KG1 (cell line): ENCODE measurements at places on chromosomes 5 and 9.

- no peak for DNase-seq
Observed at GRCh38 chr5:74063821-74064220, 437.8 kb downstream of the ARHGEF28 start.

DNA sequence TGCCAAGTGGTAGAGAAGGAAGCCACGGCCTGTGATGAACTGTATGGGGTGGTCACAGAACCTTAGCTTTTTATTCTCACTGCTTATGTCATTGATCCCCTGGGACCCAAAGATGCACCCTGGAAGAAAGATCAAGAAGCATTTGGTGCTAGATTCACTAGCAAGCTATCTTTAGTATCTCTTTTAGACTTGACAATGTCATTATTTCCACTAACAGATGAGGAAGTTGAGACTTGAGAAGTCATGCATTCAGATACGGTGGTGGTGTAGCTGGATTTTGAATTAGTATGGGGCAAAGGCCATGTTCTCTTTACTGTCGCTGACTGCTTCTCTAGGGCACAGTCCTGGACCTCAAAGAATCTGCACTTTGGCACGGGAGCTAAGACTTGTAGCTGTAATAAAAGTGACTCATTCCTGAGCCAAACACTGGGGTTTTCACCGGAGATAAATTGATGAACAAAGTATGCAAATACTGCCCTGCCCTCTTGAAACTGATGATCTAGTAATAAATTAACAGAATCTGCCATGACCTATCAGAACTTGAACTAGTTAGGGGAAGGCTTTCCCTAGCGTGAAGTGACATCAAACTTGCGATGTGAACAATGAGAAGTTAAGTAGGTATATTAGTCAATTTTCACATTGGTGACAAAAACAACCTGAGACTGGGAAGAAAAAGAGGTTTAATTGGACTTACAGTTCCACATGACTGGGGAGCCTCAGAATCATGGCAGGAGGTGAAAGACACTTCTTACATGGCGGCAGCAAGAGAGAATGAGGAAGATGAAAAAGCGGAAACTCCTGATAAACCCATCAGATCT, 5.4 kb downstream of the GDA start:
- DNase-seq, result no peak

- no peak for DNase-seq
Observed at GRCh38 chr9:109883623-109884022, 103.6 kb downstream of the PALM2AKAP2 start.

- no peak for DNase-seq
Observed at GRCh38 chr5:134227259-134227658, 1.4 kb upstream of the PPP2CA start.

DNA sequence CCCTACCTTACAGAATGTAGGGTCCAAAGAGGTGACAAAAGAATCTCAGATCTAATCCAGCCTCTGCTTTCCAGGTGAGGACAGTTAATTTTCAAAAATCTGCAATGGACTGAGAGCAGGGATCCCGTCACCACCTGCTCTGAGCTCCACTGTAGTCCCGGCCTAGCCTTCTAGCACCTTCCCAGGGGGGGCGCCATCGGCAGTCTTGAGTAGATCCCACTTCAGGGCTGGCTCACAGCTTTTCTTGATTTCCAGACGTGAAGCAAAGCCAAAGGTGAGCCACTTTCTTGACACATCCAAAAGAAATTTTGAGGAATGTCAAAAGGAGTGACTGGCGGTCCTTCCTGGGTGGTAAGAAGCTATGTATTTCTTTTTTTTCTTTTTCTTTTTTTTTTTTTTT, 114.1 kb downstream of the SYK start:
- no peak for DNase-seq

DNA sequence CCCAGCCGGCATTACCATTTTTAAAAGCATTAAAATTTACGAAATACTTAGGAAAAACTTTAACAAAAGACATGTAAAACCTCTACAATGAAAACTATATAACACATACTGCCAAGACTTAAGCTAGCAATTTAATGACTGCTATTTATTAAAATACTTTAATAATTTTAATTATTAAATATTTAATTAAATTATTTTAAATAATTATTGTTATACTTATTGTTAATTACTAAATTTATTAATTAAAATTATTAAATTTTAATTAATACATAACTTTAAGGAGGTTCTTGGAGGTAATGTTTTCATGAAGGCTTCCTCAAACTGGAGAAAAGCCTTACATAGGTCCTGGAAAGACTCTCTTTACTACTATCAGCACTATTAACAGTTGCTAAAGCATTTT, 47.5 kb downstream of the C5orf22 start:
- DNase-seq, result no peak

- no peak for DNase-seq
Observed at GRCh38 chr5:33595303-33595702, 154.5 kb downstream of the TARS1 start.

DNA sequence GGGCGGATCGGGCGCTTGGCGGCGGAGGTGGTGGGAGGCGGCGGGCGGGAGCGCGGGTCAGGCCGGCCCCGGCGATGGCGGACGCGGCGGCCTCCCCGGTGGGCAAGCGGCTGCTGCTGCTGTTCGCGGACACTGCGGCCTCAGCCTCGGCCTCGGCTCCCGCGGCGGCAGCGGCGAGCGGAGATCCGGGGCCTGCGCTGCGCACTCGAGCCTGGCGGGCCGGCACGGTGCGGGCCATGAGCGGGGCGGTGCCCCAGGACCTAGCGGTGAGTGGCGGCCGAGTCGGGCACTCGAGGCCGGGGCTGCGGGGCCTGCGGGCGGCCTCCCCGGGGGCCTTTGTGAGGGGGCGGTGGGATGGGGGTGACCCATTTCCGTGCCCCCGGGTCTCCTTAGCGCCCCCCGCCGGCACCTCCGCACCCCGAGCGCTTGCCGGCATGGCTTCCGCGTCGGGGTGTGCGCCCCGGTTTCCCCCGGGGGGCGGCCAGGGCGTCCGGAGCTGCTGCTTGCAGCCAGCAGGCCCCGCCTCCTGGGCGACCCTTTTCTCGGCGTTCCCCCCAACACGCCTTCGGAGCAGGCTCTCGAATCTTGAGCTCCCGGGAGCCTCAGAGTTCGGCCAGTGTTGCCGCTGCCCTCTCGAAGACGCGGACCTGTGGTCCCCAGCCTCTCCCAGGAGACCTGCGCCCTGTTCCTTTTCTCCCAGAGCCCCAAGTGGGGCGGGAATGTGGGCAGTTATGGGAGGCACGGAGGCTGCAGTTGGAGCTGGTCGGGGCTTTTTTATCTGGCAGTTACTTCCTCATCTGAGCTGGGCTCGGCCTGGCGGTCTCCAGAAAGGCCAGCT, 456 bp downstream of the KDM3B start:
- DNase-seq, result no peak

GRCh38 chr5:2320611-2321010, 430.9 kb downstream of the IRX2 start:
- DNase-seq, result no peak

DNA sequence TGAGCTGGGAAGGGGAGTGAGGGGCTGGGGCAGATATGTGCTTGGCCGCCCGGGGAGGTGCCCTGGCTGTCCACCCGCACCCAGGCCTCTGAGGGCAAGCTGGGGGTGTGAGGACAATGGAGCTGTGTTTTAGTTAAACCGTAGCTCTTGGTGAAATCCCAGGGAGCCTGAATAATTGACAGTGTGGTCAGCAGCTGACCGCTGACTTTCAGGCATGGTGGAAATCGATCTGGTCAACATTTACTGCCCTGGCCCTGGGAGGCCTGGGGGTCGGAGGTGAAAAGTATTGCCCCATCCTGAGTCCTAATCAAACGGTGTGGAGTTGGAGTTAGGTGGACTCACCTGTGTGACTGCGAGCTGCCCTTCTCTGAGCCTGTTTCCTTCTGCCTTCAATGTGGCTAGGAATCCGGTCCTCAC, 31.2 kb upstream of the CRB2 start:
- DNase-seq, result no peak

GRCh38 chr5:34699155-34700077, 43.3 kb downstream of the RAI14 start:
- no peak for DNase-seq

GRCh38 chr9:111076519-111076918, 38.2 kb upstream of the LPAR1 start:
- no peak for DNase-seq

- DNase-seq, result no peak
Observed at GRCh38 chr9:37998881-37999587, 70.0 kb downstream of the SHB start.

DNA sequence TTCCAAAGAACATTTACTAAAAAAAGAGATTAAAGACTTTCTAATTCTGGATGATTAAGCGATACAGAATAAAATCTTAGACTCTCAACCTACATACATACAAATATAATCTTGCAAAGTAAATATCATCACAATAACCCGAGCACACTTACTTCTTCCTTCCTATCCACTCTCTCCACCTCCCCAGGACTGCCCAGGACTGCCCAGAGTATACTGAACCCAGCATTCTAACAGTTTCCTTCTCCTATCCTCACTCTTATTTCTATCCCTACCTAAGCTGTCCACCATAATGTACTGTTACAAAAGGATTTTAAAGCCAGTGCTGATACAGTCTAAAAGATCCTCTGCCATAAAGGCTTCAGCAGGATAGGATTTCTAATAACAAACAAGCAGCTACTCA, 413.3 kb upstream of the POU5F2 start:
- DNase-seq, result no peak

GRCh38 chr5:147309621-147310020, 74.8 kb downstream of the STK32A start:
- no peak for DNase-seq

DNA sequence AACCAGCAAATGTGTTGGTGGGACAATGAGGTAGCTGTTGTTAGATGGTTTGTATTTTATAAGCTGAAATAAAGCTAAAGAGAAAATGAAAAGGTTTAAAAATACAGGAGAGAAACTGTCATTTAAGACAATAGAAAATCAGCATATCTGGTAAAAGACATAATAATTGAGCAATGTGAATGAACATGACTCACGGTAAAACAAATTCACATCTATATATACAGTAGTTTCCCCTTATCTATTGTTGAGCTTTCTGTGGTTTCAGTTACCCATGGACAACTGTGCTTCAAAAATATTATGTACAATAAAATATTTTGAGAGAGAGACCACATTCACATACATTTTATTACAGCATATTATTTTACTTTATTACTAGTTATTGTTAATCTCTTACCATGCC, 1649.8 kb downstream of the EFNA5 start:
- no peak for DNase-seq
